Testis (tissue), 5 donors: ENCODE measurements at places on chromosomes 7 and 10. TPM values are rescaled to one million over a fixed set of nuclear protein-coding genes. Genes with fewer than 3 reads are reported as not detected.

Gene CPEB3
- polyA plus RNA-seq, result 23.5 TPM

Gene SCIN
- polyA plus RNA-seq, result 21.9 TPM

Gene SPDYE2B
- polyA plus RNA-seq, result 3.3 TPM

Gene ZNF365
- polyA plus RNA-seq, result 1.0 TPM

Gene TEX47
- polyA plus RNA-seq, result 74.7 TPM

Gene TMEM176B
- polyA plus RNA-seq, result 69.3 TPM

Gene TBL2
- 579 TPM for polyA plus RNA-seq

Gene INPP5A
- 54.1 TPM for polyA plus RNA-seq

Gene CDH23
- 29.8 TPM for polyA plus RNA-seq

Gene LZTS2
- 65.9 TPM for polyA plus RNA-seq

Gene ENO4
- 9.8 TPM for polyA plus RNA-seq

Gene TRIM74
- 6.5 TPM for polyA plus RNA-seq

Gene ITPRID1
- 2.1 TPM for polyA plus RNA-seq

Gene MPP7
- polyA plus RNA-seq, result 22.7 TPM

Gene PRRT4
- polyA plus RNA-seq, result 1.1 TPM

Gene VWDE
- polyA plus RNA-seq, result 0.45 TPM

Gene ADARB2
- polyA plus RNA-seq, result 10.4 TPM

Gene C10orf53
- 139 TPM for polyA plus RNA-seq

Gene FZD8
- polyA plus RNA-seq, result 4.9 TPM

Gene EN2
- 1.6 TPM for polyA plus RNA-seq

Gene ACTA2
- polyA plus RNA-seq, result 939 TPM

Gene MAT1A
- 8.3 TPM for polyA plus RNA-seq

Gene CEP55
- 28.1 TPM for polyA plus RNA-seq

Gene GPR15LG
- polyA plus RNA-seq, result not detected

Gene TRIL
- 2.0 TPM for polyA plus RNA-seq

Gene KCND2
- 3.8 TPM for polyA plus RNA-seq
